ENCODE measurements at places on chromosomes 13 and 19. TPM values are rescaled to one million over a fixed set of nuclear protein-coding genes. Genes with fewer than 3 reads are reported as not detected.

Gene GNG8
- 1.2 TPM for polyA plus RNA-seq

Gene FFAR2
- 0.34 TPM for polyA plus RNA-seq

Gene TEX26
- polyA plus RNA-seq = 0.70 TPM

Gene THSD8
- polyA plus RNA-seq = 10.2 TPM

DNA sequence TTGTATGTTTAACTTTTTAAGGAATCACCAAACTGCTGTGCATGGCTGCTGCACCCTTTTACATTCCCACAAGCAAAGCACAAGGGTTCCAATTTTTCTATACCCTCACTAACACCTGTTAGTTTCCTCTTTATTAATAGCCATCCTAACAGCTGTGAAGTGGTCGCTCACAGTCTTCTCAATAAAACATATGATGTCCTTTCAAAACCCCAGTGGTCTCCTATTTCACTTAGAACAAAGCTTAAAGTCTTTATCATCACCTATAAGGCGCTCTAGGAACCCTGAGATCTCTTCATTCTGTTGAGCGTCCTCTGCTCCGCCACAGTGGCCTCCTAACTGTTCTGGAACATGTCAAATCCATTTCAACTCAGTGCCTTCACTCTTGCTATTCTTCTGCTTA, 400.5 kb downstream of the KLF12 start:
- DNase-seq = no peak

DNA sequence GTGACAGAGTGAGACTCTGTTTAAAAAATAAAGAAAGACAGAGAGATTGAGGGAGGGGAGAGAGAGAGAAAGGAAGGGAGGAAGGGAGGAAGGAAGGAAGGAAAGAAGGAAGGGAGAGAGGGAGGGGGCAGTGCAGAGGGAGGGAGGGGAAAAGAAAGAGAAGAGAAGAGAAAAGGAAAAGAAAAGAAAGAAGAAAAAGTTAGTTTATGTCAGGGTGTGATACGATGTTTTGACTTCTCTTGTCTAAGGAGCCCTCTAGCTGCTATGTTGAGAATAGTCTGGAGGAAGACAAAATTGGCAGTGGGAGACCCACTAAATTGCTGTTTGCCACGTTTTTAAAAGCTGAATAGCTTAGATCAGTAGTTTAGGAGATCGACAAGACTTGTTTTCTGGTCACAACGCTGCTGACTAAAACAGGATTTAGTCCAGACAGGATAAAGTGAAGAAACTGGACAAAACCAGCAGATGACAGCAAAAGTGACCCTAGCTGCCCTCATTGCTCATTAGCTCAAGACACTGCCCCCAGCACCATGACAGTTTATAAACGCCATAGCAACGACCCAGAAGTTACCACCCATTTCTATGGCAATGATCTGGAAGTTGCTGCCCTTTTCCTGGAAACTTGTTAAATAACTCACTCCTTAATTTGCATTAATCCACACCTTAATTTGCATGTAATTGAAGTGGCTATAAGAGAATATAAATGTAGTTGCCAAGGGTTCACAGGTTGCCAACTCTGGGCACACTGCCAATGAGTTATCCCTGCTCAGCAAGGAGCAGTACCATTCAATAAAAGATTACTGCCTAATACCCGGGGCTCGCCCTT, 11.1 kb downstream of the TEX101 start:
- DNase-seq = no peak

- no peak for DNase-seq
Observed at GRCh38 chr13:68998056-68998455, 1109.6 kb upstream of the ATXN8OS start.

DNA sequence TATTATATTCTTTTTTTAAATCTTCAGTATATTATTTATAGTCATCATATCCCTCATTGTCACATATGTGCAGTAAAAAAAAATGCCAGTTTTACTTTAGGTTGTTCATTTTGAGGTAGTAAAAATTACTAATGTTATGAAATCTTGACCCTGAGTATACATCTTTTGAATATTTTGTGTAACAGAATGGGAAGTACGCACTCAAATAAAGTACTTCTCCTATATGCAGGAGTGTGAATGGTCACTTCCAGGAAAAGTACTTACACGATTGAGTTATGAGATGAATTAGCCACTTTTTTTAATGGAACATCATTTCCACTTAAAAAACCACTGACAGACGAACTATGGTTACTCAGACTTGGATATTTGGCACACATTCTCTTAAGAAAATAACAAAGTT, 58.5 kb downstream of the C13orf42 start:
- DNase-seq = no peak

DNA sequence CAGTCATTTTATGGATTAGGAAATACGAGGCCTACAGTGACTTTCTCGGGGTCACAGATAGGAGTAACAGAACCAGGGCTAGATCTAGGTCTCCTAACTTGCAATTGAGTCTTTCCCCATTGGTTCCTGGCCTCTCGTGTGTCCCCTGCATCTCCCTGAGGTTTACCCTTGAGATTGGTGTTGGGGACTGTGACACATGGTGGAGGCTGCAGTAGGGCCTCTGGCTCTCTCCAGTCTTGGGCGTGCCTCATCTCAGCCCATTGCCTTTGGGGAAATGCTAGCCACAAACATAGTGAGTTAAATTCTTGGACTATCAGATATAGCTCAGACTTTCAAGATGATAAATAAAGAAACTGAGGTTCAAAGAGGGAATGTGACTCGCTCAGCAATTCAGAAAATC, 212.1 kb downstream of the KCNRG start:
- DNase-seq = no peak

GRCh38 chr13:27592865-27593264, 27.5 kb downstream of the LNX2 start:
- no peak for DNase-seq

DNA sequence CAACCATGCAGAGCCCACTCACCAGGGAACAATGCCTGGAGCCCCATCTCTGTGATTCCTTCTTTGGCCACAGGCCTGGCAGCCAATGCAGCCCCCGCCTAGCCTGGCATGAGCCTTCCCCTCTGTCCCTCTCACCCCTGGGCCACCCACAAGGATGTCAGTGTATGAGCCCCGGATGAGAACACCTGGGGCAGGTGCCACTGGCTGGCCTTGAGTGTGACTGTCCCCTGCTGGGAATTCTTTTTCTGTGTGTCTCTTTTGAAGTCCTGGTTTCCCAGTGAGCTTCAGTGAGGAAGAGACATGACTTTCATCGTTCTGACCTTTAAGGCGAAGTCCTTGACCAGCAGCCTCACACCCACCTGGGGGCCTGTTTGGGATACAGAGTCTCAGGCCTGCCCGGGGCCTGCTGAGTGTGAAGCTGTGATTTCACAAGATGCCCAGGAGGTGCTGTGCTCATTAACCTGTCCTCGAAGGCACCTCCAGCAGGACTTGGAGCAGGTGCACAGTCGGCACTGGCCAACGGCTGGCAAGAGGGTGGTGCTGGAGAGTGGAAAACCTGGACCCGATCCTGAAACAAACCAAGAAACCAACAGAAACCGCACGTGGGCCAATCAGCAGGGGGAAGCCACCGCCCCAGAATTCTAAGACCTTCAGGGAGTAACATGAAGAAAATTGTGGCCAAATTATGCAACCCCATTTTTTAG, 27.4 kb upstream of the SPACA7 start:
- no peak for DNase-seq

GRCh38 chr19:16039545-16039944, 36.8 kb upstream of the TPM4 start:
- DNase-seq = no peak

- DNase-seq = no peak
Observed at GRCh38 chr13:96403651-96404050, 313.7 kb downstream of the HS6ST3 start.
